CD4-positive, alpha-beta T cell (primary cell): ENCODE measurements at places on chromosomes 2 and 18.
A peak's percentile ranks its signal among the peaks of the same experiment; 100 is the strongest.

GRCh38 chr2:3742743-3743508 lies 39.6 kb downstream of the DCDC2C start:
- peaks cover 4% of the 10 kb centered on the region for H3K27me3 ChIP-seq
- H3K4me3 ChIP-seq: no peak overlapping the region
- no peaks in the 10 kb centered on the region for H3K4me1 ChIP-seq
- H3K36me3 ChIP-seq: no peaks in the 10 kb centered on the region
- DNase-seq: no peak

DNA sequence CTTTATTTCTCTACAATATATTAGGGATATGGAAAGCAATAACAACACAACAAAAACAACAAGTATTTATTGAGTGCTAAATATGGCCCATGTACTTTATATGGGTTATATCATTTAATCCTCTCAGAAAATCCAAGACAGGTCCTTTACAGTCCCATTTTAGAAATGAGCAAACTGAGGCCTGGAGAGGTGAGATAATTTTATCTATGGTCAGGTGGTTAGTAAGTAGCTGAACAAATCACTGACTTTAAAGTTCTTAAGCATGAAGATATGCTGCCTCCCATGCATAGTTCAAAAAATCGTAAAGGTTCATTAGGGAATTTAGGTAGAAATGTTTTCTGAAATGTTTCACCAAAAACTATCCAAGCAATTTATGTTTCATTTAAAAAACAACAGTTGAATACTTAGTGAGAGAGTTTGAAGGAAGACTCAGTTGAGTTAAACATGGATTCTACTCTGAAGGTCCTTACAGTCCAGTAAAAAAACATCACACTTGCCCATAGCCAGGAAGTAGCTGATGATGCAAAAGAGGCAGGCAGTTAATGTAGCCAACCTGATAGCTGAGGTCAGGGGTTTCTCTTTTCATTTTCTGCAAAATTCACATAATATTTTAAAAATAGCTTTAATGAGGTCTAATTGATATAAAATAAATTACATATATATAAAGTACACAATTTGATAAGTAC lies 7.6 kb upstream of the NFE2L2 start:
- H3K4me1 ChIP-seq: no peaks in the 10 kb centered on the region
- DNase-seq: no peak
- H3K27me3 ChIP-seq: no peaks in the 10 kb centered on the region
- H3K36me3 ChIP-seq: no peaks in the 10 kb centered on the region

- H3K27me3 ChIP-seq: no peaks in the 10 kb centered on the region
- H3K27ac ChIP-seq: no peak overlapping the region
- no peak overlapping the region for H3K4me3 ChIP-seq
- H3K4me1 ChIP-seq: no peaks in the 10 kb centered on the region
- H3K36me3 ChIP-seq: no peaks in the 10 kb centered on the region
These were observed 118.4 kb downstream of the ALMS1 start for GRCh38 chr2:73503992-73504570.

GRCh38 chr2:189783451-189783926 lies 650 bp downstream of the ORMDL1 start:
- peak; percentile 59 for DNase-seq
- peak overlapping the region; percentile 93 for H3K27ac ChIP-seq
- no peaks in the 10 kb centered on the region for H3K27me3 ChIP-seq
- peaks cover 28% of the 10 kb centered on the region for H3K4me1 ChIP-seq

DNA sequence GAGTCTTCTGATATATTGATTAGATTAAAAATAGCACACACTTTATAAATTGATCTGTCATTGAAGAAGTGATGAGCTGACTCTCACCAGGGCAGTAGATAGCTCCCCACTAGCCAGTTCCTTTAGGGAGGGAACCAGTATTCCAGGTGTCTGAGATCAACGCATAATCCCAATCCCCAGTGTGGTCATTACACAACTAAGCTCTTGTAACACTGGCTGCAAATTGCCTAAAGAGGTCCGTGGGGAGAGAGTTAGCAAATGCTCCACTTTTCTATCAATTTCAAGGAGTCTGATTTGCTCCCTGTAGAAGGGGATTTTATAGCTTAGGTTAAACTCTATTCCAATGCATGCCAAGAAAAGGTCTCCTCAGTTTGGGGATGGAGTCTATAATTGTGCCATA lies 7.7 kb downstream of the SLC14A1 start:
- H3K36me3 ChIP-seq: peaks cover 4% of the 10 kb centered on the region
- H3K4me1 ChIP-seq: no peaks in the 10 kb centered on the region
- H3K4me3 ChIP-seq: no peak overlapping the region
- no peaks in the 10 kb centered on the region for H3K27me3 ChIP-seq

DNA sequence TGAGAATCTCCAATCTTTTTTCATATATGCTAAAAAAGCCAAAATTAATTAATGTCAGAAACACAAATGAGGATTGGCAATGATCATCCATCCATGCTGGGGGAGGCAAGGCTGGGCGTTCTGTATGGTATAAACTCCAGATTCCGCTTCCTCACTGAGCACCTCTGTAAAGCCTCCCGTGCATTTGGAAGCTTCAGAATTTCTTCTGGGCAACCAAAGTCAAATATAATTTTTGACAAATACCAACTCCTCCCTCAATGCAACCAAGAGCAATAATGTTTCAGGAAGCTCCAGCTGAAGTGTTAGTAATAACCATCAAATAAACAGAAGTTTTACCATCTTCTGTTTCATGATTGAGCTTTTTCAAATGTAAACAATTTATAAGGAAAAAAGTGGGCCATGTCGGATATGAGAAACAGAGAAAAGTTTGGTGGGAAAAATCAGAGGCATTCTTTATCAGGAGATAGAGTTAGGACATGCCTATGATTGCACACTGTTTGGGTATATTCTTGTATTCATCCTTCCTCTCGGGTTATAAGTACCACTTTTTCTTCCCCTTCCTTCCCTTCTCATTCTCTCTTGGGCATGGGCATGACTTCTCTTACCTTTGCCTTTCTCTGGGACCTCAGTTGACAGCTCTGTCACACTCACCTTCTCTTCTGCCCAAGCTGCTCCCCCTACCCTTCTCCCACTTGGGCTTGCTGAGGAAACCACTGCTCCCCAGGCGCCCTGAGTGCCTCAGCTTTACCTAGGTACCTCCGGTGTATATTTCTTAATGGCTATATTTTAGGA lies 149.5 kb upstream of the ZEB2 start:
- H3K4me1 ChIP-seq: no peaks in the 10 kb centered on the region
- no peak overlapping the region for H3K27ac ChIP-seq
- no peak overlapping the region for H3K4me3 ChIP-seq
- no peaks in the 10 kb centered on the region for H3K36me3 ChIP-seq
- DNase-seq: no peak
- H3K27me3 ChIP-seq: no peaks in the 10 kb centered on the region

DNA sequence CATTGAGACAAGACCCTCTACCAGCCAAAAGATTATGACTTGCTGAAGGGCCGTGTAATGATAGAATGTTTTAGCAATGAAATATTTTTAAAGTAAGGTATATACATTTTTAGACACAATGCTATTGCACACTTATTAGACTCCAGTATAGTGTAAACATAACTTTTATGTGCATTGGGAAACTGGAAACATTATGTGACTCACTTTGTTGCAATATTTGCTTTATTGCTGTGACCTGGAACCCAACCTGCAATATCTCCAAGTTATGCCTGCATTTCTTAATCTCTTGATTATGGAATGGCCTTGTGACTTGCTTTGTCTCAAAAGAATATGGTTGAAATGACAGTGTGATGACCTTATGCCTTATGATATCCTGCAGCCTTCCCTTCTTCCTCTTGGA lies 502.0 kb downstream of the EPHA4 start:
- H3K4me3 ChIP-seq: no peak overlapping the region
- no peaks in the 10 kb centered on the region for H3K27me3 ChIP-seq
- H3K4me1 ChIP-seq: no peaks in the 10 kb centered on the region
- H3K27ac ChIP-seq: no peak overlapping the region

GRCh38 chr18:47901624-47902362 lies 28.7 kb downstream of the SMAD2 start:
- DNase-seq: peak; percentile 25
- no peaks in the 10 kb centered on the region for H3K36me3 ChIP-seq
- peaks cover 17% of the 10 kb centered on the region for H3K4me1 ChIP-seq
- H3K27ac ChIP-seq: no peak overlapping the region
- H3K4me3 ChIP-seq: peak overlapping the region; percentile 10

- DNase-seq: no peak
- H3K36me3 ChIP-seq: no peaks in the 10 kb centered on the region
- no peak overlapping the region for H3K27ac ChIP-seq
- H3K4me3 ChIP-seq: no peak overlapping the region
- H3K27me3 ChIP-seq: no peaks in the 10 kb centered on the region
These were observed 1467.8 kb downstream of the DPP10 start for GRCh38 chr2:115910270-115910669.

DNA sequence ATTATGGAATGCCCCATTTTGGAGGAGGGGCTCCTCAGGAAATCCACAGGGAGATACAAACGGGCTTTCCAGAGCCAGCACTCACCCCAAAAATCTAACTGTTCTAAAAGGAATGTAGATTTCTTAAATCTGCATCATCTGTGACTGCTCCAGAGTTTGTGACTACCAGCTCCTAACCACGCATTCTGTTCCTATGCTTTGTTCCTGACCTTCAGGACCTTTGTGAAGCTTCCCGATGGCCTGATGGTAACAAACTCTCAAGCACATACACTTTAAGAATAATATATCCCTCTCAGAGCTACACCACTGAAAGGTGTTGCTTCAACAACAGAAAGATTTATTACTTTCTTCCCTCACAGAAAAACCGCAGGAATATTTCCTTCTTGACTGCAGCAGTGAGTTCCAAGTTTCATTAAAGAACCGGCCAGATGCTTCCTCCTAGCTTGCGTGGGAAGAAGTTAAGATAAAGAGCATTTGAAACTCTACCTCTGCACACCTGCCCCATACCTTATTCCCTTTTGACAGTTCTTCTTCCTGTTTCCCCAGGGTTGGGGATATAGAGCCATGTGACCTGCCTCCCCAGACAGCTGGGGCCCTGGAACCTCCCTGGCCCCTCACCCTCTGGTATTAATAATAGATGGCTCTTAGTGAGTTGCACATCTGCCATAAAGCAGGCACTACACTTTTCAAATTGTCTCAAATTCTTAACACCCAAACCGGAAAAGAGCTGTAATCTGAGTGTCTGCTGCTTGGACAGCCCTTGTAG lies 40.2 kb upstream of the EML4 start:
- DNase-seq: peak; percentile 40
- H3K27ac ChIP-seq: peak overlapping the region; percentile 45
- no peaks in the 10 kb centered on the region for H3K36me3 ChIP-seq
- H3K4me1 ChIP-seq: peaks cover 95% of the 10 kb centered on the region
- no peaks in the 10 kb centered on the region for H3K27me3 ChIP-seq
- no peak overlapping the region for H3K4me3 ChIP-seq

DNA sequence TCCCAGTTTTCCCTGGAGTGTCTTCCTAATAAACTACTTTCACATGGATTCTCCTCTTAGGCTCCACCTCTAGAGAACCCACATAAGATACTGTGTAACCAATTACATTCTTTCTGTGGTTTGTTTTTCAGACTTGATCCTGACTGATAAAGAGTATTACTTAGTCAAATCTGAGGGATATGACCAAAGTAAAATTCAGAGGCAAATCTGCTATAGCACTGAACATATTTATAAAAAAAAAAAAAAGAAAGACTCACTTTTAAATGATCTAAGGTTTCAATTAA lies 13.9 kb downstream of the CKAP2L start:
- no peak overlapping the region for H3K27ac ChIP-seq
- H3K4me3 ChIP-seq: no peak overlapping the region
- no peaks in the 10 kb centered on the region for H3K27me3 ChIP-seq
- DNase-seq: no peak

DNA sequence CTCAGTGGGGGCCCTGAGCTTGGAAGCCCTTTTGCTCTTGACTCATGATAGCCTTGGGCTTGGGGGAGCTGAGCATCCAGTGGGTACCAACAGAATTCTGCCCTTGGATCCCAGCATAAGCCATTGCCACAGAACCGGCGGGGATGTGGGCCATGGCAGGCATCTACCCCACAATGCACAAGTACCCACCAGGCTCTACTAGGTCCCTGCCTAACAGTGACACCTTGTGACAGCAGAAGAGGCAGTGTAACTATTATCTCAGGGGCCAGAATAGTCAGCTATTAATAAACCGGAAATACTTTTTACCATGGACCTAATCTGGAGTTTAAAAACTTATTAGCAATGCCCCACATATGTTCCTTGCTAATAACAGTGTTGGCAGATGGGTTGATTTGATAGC lies 397.2 kb downstream of the TMEM182 start:
- H3K36me3 ChIP-seq: no peaks in the 10 kb centered on the region
- no peak overlapping the region for H3K27ac ChIP-seq
- H3K4me3 ChIP-seq: no peak overlapping the region
- H3K4me1 ChIP-seq: no peaks in the 10 kb centered on the region
- H3K27me3 ChIP-seq: no peaks in the 10 kb centered on the region

GRCh38 chr18:21330122-21330701 lies 88.2 kb downstream of the GREB1L start:
- no peak overlapping the region for H3K27ac ChIP-seq
- no peak for DNase-seq
- no peaks in the 10 kb centered on the region for H3K36me3 ChIP-seq
- H3K4me3 ChIP-seq: no peak overlapping the region
- no peaks in the 10 kb centered on the region for H3K4me1 ChIP-seq
- no peaks in the 10 kb centered on the region for H3K27me3 ChIP-seq

DNA sequence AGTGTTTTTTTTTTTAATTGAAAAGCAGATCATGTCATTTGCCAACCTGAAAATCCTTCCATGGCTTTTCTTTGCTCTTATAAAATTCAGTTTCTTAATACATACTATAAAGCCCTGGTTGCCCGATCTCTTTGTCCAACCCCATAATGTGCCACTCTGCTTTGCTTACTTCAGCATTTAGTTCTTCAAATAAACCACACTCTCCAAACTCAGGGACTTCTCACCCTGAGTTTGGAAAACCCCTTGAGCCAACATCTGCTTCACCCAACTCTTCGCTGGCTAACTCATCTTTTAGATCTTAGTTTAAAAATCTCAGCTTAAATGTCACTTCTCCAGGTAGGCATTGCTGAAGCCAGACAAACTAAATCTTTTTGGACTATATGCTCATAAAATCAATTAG lies 1.3 kb upstream of the STAT1 start:
- H3K27me3 ChIP-seq: no peaks in the 10 kb centered on the region
- H3K36me3 ChIP-seq: peaks cover 7% of the 10 kb centered on the region
- H3K4me3 ChIP-seq: no peak overlapping the region
- DNase-seq: no peak
- peaks cover 49% of the 10 kb centered on the region for H3K4me1 ChIP-seq

- no peaks in the 10 kb centered on the region for H3K27me3 ChIP-seq
- no peak for DNase-seq
- no peak overlapping the region for H3K27ac ChIP-seq
- H3K36me3 ChIP-seq: no peaks in the 10 kb centered on the region
These were observed 249.9 kb upstream of the RBBP8 start for GRCh38 chr18:22683196-22683676.

DNA sequence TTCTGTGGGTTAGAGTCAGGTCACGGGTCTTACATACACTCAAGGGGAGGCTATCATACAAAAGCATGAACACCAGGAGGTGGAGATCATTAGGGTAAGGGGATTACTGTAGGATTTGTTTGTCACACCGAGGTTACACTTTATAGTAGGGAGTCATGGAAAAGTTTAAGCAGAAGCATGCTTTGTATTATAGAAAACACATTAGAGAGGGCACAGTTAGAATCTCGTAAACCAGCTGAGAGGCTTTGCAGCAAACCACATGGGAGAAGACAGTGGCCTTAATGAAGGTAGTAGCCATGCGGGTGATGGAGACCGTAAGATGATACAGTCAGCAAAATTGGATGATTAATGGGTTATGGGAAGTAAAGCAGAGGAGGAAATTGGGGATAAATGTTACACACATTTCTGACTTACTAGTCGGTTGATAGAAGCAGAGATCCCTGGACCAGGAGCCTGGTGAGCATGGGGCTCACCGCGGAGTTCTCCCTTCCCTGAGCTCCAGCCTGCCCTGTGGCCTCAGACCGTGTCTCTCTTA lies 75.6 kb downstream of the MAPRE2 start:
- peaks cover 8% of the 10 kb centered on the region for H3K36me3 ChIP-seq
- no peak for DNase-seq
- H3K27me3 ChIP-seq: no peaks in the 10 kb centered on the region
- H3K4me3 ChIP-seq: no peak overlapping the region
